Dermis blood vessel endothelial cell (primary cell): ENCODE measurements at places on chromosomes 4 and X. TPM values are rescaled to one million over a fixed set of nuclear protein-coding genes. Genes with fewer than 3 reads are reported as not detected.

GRCh38 chr4:53205970-53206369, 159.9 kb downstream of the SCFD2 start:
- no peak for DNase-seq

Gene SLC4A4
- total RNA-seq = 0.05 and 0.17 TPM in 2 replicates

- no peak for DNase-seq
Observed at GRCh38 chr4:154497889-154498288, 6.3 kb upstream of the DCHS2 start.

Gene PDZD4
- 0.23 and 0.68 TPM in 2 replicates for total RNA-seq

DNA sequence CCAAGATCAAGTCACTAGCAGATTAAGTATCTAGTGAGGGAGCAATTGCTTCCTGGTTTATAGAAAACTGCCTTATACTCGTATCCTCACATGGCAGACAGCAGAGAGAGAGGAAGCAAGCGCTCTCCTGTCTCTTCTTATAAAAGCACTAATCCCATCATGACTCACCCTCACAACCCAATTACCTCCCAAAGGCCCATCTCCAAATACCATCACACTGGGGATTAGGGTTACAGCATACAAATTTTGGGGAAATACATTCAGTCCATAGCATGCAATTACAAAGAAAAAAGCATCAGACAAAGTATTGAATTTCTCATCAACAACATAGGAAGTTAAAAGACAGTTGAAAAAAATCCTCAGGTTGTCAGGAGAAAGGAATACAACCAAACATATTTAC, 292.6 kb downstream of the IQCM start:
- DNase-seq = no peak

Gene PABPC4L
- total RNA-seq = 0.56 and 1.0 TPM in 2 replicates

Gene CEP44
- 12.4 and 13.8 TPM in 2 replicates for total RNA-seq

DNA sequence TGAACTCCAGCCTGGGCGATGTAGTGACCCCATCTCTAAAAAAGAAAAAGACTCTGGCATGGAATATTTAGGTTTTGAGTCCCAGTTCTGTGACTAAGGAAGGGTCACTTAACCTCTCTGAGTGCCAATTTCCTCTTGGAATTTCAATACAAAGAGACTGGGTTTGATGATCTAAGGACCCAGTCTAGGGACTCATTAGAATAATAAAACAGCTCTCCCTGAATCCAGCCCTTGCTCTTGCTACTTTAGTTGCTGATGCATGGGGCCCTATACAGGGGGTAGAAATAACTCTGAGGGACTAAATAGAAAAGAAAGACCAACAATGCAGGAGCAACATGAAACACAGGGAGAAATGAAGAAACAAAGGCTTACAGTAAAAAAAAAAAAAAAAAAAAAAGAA, 12.6 kb downstream of the C4orf54 start:
- DNase-seq = no peak

Gene AADAT
- 1.3 and 1.5 TPM in 2 replicates for total RNA-seq

DNA sequence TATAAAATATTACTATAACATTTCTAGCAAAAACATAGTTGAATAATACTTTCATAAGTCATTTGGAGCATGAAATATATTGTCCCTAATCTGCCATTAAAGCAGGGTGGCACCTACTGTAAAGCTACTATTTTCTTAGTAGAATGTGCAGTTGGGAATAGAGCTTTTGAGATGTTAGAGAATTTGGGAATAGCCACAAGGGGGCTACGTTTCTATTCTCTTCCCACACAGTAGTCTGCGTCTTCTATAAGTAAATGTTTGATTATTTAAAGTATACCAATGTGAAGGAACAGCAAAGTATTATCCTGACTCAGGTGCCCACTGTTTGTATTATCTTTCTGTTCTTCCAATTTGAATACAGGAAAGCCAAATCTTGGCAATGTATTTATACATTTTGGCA, 323.2 kb upstream of the GIMD1 start:
- peak; percentile 25 for DNase-seq

Gene HSFX1
- 0.47 and 1.2 TPM in 2 replicates for total RNA-seq

DNA sequence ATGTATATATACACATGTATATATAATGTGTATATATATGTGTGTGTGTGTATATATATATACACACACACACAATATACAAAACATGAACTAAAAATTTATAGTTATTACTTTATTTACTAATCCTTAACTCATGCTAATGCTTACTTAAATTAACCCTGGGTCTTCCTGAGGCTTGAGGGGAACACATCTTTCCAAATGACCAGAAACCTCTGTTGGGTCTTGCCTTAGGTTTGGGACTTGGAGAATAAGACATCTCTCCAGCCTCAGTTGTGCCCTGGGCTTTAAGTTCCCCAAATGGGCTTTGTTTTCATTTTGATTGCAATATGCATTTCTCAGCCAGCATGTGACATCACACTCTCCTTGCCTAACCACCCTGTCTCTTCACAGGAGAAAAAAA, 7.7 kb downstream of the GEMIN8 start:
- DNase-seq = no peak

GRCh38 chrX:52995135-52995986, 37.0 kb upstream of the FAM156A start:
- peak; percentile 94 for DNase-seq

Gene ALB
- total RNA-seq = 0.19 TPM in 1 of 2 replicates, not detected in the other

DNA sequence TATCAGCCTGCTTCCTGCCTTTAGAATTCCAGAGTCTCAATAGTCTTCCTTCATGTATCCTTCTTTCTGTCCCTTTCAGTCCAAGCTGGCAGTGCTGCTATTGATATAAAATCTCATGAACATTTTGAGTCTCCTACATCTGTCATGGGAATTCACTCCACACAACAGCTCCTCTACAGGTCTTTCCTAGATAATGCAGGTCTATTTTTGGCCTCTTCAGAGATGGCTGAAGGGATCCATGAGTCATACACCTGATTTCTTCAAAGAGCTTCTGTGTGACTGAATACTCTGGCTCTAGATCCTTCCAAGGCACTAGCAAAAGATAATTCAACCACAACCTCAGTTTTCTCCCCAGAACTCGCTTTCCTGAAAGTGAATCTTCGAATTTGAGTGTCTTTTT, 115.4 kb downstream of the STPG2 start:
- no peak for DNase-seq

- DNase-seq = peak; percentile 41
Observed at GRCh38 chr4:78749972-78750727, 26.0 kb upstream of the BMP2K start.
